ENCODE measurements at places on chromosomes 3 and 15.

DNA sequence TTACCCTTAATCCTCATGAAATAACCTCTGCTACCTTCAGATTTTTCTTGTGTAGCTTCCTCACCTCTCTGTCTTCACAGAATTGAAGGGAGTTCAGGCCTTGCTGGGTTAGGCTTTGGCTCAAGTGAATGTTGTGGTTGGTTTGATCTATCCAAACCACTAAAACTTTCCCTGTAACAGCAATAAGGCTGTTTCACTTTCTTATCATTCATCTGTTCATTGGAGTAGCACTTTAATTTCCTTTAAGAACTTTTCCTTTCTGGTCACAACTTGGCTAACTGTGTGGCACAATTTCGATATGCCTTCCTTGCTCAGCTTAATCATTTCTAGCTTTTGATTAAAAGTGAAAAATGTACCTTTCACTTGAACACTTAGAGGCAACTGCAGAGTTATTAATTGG, 129.8 kb downstream of the NR1I2 start:
- DNase-seq: no peak

DNA sequence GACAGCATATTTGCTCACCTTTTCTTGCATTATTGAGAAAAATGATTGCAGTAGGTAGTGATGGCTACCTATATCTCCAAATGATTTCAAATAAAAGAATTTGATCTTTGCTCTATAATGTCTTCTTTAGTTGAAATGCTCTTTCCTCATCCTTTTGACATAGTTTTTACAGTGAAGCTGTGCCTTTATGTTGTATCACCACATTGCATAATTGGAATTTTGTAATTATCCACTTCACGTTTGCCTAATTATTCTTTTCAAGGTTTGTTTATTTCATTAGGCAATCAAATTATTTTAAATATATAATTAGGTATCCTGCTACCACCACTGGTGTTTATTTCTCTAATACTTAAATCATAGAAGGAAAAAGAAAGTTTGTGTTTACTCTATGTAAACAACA, 21.3 kb upstream of the P2RY13 start:
- no peak for DNase-seq

- DNase-seq: no peak
These were observed 153.4 kb downstream of the RORA start for GRCh38 chr15:61075741-61076140.

DNA sequence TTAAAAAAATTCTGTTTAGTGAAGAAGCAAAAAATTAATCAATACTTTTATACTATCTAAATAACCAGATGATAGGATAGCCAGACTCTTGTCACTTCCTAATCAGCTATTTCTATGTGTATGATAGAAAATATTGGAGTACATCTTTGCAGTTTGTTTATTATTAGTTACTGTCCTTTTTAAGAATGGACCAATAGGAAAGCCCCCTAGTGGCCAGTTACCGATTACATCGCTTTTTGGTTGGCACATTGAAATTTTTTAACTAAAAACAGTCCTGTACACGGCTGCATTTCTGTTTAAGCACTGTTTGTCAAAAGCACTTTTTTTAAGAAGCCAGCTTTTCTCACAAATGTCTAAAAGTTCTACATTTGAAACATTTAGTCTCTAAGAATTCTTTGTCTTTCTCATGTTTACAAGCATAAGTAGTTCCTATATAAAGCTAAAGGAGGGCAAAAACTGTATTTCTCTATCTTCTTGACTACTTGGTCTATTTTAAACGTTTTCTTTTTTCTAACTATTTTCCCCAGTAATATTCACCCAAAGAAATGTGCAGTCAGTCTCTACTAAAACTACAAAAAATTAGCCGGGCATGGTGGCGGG, 253.2 kb upstream of the LRTM1 start:
- no peak for DNase-seq

GRCh38 chr3:136958939-136959338, 1.2 kb downstream of the IL20RB start:
- no peak for DNase-seq

DNA sequence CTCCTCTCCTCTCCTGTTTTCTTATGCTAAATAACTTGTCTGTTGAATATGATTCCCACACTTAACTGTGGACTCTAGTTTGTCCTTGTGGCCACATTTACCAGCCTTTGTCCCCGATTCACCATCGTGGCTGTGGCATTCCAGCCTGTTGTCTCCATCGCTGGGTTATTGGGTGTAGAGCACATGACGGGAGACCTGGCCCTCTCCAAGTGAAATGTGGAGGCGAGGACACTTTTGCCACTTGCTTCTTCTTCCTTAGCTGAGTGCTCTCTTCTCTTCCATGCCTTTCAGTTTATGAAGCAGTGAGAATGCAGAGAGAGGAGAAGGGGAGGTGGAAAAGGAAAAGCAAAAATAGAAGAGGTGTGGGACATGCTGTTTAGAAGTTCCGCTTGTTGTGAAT, 61.5 kb upstream of the SAMMSON start:
- DNase-seq: no peak

DNA sequence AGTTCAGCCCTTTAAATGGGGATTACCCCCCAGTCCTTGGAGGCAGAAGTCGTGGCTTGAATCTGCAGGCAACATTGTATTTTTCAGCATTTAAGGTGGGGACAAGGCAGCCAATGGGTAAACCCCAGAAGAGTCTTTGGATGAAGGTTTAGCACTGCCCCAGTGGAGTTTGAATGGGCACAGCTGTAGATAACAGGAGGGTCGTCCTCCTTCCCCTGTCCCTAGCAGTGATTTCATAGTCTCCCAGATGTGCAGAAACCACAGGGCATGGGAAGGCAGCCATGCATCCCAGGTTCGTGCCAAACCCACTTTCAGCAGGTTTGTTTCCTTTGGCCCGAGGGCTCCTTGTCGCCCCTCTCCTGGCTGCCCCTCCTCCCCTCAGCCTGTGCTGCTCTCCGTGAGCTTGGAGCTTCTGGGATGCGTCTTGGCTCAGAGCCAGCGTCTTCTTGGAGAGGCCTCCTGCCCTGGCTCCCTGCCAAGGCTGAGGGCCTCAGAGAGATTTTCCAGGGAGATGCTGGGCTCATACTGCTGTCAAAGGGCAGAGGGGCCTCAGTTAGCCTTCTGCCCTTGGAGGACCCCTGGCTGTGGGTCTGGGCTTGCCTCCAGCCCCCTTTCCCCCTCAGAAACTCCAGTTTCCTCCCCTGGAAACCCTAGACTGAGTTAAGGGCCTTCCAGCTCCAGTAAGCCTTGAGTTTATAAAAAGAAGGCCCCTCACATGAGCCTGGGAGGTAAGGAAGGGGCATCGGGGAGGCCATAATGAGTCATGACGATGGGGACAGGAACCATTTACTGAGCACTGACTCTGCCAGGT, 48.9 kb upstream of the POLG start:
- peak; percentile 67 for DNase-seq

GRCh38 chr3:173892547-173892946, 495.0 kb downstream of the NLGN1 start:
- DNase-seq: no peak

GRCh38 chr3:159458010-159458409, 530.6 kb upstream of the IL12A start:
- DNase-seq: no peak

DNA sequence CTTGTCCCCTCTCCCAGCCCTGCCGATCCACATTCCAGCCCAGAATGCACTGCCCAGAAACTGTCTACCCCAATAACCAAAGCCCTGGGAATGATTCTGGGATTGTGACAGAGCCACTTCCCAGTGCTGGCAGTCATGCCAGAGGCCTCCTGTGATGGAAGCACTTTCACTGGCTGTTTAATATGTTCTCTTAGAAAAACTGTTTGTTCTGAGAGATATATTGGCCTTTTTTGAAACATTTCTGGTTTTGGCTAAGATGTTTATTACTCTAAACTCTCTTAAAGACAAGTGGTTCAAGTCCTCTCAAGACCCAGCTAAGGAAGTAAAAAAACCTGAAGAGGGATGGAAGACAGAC, 74.0 kb upstream of the HACD2 start:
- no peak for DNase-seq

DNA sequence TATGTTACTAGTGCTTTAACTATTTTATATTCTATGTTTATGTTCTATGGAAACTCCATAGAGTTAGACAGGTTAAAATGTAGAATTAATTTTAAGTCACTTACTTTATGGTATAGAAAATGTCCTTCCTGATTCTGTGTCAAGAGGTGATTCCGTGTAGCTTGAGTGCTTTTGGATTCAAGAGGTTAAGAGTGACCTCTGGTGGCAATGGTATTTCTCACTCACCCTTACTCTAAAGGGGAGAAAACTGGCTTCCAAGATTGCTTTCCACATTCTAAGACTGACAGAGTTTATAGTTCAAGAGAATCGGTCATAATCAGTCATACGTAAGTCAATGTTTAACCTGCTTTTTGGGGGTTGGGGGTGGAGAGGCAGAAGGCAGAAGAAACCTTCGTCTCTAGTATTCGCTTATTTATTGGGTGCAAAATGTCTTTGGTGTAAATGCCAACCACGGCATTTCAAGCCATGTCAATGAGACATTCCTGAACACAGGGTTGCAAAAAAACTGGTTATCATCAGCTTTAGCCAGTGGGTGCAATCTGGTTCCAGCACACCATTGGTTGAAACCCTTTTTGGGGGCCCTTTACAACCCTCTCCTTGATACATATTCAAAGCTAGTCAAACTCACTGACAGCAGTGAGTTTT, 92.0 kb upstream of the VGLL3 start:
- no peak for DNase-seq

- no peak for DNase-seq
These were observed 164.6 kb upstream of the ARHGEF26 start for GRCh38 chr3:153956613-153957012.

DNA sequence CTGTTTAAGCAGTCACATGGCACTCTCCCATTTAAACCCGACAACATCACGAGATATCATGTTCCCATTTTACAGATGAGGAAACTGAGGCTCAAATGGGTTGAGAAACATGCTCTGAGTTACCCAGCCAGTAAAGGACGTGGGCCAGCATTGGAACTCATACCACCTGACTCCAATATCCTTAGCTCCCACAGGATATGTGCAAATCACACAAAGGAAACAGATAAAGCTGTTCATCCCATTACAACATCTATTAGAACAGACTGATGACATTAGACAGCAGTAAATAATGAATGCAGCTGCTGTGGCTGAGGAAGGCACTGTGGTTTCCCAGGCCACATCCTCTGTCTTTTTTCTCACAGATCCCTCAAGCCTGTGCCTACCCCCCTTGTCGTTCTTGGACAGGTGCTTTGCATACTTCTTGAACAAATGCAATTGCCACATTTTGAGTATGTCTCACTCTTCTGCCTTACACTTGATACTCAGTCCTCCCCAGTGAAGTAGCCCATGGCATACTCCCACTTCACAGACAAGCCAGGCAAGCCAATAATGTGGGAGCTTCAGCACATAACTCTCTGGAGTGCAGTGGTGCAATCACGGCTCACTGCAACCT, 17.7 kb downstream of the FRMD4B start:
- DNase-seq: no peak

GRCh38 chr15:70093481-70094319, 4.0 kb downstream of the TLE3 start:
- DNase-seq: no peak

DNA sequence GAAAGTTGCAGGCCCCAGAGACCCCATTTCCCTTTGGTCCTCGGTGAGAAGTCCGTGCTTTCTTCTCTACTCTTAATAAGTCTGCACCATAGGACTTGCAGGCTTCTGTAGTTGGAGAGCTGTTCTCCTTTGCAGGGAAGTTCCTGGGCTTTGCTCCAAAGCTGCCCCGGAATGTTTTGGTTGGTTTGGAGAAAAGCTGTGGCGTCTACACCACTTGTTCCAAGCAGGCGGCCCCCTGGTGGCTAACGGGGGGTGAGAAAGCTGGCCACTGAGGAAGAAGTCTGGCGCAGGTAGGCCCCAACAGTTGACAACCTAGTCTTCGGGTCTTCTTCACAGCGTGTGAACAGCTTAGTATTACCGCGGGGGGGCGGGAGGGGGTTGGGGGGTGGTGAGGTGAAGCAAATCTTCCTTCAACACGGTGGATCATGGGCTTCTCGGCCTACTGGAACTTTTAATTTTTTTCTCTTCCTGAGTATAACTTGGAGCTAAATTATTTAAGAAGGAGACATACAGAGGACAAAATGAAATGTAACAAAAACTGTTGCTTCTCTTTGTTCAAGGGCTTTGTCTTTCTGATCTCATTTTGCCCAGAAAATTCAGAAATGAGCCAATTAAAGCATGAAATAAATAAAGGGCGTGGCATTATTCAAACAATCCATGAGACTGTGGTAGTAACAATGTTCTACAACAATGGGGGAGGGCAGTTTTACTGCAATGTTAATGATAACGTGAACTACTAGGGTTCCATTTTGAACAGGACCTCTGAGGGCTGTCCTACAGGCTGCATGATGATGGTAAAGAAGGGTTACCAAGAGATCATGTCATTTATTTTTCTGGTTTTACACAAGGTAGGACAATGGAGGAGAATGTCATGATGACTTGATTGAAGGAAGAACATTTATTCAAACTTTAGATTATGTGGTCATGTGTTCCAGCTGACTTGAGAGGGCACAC, 2.2 kb upstream of the THRB start:
- DNase-seq: peak; percentile 88

DNA sequence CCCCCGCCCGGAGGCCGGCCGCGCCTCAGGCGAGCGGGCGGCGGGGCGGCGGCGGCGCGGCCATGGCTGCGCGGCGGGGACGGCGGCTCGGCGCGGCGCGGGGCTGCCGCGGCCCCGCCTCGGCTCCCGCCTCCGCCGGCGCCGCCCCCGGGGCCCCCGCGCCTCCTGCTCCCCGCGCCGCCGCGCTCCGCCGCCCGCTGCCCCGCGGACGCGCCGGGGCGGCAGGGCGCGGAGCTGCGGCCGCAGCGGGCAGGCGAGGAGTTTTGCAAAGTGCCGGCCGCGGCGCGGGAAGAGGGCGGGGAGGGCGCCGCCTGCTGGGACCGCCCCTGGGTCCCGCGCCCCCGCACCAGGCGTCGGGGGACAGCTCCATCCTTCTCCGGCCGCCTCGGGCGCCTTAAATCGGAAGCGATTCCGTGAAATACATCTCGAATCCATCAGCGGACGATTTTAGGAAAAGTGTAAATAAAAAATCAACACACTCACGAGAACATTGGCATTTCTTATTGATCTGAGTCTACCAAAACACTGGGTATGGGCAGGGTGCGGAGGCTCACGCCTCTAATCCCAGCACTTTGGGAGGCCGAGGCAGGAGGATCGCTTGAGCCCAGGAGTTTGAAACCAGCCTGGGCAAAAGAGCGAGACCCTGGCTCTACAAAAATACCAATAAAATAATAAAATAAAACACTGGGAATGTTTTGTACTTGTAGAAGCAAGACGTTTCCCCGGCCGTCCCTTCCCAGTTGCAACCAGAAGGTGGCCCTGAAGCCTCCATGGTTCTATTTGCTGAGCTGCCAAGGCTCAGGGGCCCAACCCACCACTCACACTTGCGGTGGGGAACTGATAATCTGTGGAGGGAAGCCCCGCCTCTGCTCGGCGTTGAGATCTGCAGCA, 136.9 kb downstream of the NUP210 start:
- DNase-seq: peak; percentile 40

GRCh38 chr15:92116330-92116729, 262.8 kb downstream of the SLCO3A1 start:
- DNase-seq: no peak

GRCh38 chr3:159604151-159604581, 384.5 kb upstream of the IL12A start:
- DNase-seq: peak; percentile 88

All from Right ventricle myocardium superior (tissue), 1 donor.